Fibroblast of upper back skin (primary cell): ENCODE measurements at places on chromosomes 4 and X.

DNA sequence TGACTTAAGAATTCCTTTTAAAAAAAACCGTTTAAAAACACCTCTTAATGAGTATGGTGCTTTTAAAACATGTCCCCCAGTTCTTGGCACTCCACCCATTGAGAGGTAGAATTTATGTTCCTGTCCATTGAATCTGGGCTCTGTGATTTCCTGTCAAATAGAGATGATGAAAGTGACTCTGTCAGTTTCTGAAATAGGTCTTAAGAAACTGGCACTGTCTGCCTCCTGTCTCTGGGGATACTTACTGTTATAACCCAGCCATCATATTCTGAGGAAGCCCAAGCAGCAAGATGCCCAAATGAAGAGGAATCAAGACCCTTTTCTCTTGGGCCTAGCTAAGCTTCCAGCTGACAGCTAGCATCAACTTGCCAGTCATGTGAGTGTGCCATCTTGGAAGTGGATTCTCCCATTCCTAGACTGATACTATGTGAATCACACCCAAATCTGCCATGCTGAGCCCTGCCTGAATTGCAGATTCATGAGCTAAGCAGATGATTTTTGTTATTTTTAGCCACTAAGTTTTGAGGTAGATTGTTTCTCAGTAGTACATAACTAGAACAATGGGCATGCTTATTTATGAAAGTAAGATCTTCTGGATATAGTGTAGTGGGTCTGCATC is 22.8 kb downstream of the C4orf54 start:
- no peak for DNase-seq

DNA sequence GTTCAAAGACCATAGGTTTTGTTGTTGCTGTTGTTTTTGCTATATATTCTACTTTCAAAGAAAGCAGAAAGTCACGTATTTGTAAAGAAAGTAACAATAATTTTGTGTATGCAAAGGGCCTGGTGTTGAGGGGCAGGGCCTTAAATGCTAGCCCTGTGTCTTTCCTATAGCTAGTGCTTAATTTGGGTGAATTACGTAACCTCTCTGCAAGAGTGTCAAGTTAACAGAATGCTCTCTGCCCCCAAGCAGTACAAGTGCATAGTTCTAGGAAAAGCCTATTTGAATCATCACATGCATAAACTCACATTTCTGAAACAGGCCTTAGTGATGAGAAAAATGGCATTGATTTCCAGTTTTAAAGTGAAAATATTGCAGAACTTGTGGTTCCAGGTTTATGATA is 663.6 kb downstream of the STIM2 start:
- DNase-seq = no peak

- DNase-seq = no peak
Measured at GRCh38 chr4:11966782-11967181, 538.1 kb upstream of the HS3ST1 start.

DNA sequence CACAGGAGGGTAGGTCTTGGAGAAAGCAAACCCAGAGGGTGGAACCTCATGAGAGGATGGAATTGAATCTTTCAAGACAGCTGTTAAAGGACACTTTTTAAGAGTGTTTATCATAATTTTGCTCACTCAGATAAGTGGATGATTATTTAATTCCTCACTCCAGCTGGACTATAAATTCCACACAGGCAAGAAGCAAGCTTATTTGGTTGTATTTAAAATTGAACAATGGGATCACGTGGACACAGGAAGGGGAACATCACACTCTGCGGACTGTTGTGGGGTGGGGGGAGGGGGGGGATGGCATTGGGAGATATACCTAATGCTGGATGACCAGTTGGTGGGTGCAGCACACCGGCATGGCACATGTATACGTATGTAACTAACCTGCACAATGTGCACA is 116.3 kb downstream of the DHRSX start:
- no peak for DNase-seq

DNA sequence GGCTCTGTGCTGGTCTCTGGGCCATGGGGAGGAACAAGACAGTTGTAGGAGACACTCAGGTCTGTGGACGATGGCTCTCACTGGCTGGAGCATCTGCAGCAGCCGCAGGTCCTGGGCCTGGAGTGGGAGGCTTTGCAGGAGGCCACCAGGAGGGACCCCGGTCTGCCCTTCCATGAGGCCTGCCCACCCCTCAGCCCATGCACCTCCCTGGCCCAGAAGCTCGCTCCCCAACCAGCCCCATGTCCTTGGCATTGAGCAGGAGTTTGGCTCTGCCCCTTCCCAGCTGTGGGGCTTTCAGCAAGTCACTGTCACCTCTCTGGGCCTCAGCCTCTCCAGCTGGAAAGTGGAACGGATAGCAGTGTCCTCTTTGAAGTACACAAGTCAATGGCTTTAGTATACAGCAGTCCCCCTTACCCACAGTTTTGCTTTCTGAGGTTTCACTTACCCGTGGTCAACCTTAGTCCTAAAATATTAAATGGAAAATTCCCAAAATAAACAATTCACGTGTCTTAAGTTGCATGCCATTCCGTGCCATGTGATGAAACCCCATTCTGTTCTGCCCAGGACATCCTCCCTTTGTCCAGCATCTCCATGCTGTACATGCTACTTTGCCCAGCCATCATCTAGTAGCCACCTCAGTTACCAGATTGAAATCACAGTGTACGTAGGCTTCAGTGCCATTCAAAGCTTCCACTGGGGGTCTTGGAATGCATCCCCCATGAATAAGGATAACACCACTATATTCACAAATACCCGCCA is 104.0 kb downstream of the CPZ start:
- no peak for DNase-seq

- no peak for DNase-seq
Measured at GRCh38 chr4:109559625-109559982, 442 bp upstream of the MCUB start.

DNA sequence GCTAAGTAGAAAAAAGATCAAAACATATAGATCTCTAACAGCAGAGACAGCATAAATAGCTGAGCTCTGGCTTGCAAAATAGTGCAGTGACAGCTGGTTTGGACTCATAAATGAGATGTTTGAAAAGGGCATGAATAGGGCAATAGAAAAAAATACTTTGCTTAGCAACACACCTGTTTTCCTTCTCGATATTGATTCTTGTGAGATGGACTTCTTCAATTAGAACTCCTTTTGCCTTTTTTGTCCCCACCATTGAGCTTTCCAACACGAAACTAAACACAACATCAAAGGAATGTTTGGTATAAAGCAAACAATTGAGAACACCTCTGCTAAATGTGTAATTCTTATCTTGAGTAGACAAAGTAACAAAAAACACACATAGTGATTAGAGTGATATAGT is 726.3 kb downstream of the RAPGEF2 start:
- DNase-seq = no peak

GRCh38 chr4:145716661-145717200 is 36.8 kb downstream of the C4orf51 start:
- DNase-seq = no peak

DNA sequence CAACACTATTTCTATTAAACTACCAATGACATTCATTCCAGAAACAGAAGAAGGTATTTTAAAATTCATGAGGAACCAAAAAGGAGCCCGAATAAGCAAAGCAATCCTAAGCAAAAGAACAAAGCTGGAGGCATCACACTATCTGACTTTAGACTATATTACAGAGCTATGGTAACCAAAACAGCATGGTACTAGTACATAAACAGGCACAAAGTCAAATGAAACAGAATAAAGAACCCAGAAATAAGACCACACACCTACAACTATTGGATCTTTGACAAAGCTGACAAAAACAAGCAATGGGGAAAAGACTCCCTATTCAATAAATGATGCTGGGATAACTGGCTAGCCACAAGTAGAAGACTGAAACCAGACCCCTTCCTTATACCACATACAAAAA is 122.3 kb downstream of the ITIH6 start:
- no peak for DNase-seq

GRCh38 chr4:169342906-169343564 is 72.3 kb upstream of the SH3RF1 start:
- DNase-seq = peak; percentile 21

DNA sequence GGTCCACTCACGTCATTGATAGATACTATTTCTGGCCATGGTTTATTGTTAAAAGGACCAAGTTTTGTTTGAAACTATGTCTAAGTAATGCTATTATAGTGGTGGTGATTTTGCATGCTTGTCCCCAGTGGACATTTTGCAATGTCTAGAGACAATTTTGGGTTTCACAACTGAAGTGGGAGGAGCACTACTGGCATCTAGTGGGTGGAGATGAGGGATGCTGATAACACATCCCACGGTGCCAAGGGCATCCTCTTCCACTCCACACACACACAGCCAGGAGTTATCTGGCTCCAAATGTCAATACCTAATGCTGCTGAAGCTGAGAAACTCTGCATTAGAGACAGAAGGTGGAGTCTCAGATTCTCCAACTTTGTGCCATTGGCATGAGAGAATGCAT is 131.2 kb downstream of the FRMPD4 start:
- DNase-seq = no peak

GRCh38 chrX:74230094-74230493 is 73.9 kb upstream of the ZCCHC13 start:
- no peak for DNase-seq

DNA sequence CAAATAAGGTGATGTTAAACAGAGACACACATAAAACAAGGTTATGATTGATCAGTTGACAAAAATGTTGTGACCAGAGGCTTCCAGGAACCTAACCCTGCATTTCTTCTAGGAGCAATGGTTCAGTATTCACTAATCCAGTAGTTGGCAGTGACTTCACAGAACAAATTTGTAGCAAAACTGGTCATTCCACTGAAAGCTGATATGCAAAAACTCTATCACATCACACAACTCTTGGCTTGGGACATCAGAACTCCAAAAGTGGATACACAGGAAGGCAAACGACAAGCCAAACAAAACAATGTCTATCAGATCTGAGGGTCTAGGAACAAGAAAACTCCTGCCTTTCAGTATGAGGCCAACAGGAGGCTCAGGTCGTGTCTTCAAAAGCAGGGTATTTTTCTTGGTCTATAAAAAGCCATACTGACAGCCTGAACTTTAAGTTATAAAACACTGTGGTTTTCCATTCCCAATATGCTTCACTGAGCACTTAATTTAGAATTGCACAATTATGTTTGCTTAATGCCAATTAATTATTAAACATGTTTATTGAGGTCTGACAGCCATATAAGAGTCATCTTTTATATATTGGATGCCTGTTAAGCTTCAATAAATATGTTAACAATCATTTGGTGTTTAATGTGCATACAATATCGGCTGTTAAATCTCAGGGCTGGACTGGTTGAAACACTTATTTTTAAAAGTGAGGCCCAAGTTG is 45.6 kb downstream of the SOD3 start:
- no peak for DNase-seq

GRCh38 chr4:61549336-61549735 is 349.2 kb downstream of the ADGRL3 start:
- peak; percentile 26 for DNase-seq

DNA sequence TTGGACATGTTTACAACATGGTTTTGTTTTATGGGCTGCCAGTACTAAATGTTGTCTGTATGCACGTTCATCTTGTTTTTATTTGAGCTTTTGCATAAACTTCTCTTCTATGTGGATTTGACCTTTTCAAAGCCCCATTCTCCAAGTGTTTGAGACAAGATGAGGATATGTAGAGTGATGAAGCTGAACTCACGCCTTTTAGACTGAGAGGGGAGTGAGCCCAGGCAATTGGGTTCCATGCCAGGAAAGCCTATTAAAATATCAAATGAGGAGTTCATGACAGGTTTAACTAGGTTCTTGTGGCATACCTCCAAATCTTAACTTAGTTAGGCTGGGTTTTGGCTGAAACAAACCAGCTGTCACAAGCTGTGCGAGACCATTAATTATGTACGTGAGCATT is 170.4 kb upstream of the LDB2 start:
- peak; percentile 42 for DNase-seq

DNA sequence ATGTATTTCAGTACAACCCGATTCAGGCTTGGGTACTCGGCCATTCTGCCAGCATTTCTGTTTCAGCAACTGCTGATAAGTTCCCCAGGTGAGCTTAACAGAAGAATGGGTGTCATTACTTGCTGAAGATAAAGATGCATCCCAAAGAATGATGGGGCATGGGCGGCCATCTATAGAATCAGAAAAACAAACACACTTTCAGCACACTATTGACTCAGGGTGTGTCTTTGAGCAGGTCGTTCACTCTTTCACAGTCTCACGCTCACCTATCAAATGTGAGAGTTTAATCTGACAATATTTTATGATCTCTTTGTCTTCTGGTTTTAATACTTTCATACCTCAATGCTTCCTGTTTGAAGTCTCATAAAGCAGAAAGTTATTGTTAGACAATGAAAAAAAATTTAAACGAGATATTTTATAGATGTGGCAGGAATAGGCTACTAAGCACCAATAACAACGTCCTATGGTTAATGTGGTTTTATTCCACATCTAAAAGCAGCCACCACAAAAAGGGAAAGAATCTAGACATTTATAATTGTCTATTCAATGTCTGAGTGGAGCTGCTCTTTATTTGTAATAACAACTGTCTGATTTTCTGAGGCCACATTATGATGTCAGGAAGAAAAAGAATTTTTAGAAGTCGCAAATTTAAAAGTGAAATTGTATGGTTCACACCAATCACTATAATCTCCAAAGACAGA is 17.0 kb downstream of the GASK1B start:
- DNase-seq = peak; percentile 41

DNA sequence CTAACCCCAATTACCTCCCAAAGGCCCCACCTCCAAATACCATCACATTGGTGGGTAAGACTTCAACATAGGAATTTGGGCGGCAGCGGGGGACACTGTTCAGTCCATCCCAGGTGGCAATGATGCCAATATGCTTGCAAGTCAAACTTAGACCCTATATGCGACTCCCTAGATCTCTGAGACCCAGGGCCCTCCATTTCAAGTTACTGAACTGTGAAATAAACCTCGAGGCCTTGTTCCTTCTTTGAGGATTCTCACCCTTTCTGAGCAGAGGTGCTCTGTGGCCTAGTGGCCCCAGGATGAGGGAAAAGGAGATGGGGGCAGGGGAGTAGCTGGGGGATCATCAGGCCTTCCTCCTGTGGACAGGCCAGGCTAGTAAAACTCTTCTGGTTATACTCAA is 44.7 kb downstream of the CNGA2 start:
- no peak for DNase-seq

GRCh38 chr4:177384856-177385397 is 57.3 kb downstream of the AGA start:
- no peak for DNase-seq

- DNase-seq = peak; percentile 49
Measured at GRCh38 chr4:148021686-148022085, 289.8 kb downstream of the ARHGAP10 start.

DNA sequence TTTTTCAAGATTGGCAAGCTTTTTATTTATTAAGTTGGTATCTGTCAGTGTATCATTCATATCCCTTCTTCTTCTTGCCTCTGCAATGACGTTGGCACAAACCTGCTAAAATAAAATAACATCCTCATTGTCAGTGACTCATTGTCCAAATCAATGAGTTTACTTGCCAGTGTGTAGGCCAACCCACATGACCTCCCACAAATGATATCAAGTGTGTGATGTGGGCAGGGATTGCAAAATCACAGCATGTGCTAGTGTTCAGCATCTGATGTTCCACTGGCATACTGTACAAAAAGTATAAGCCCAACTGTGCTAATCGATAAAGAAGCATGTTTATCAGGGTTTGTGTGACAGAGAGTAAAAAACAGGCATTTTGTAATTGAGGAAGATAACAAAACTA is 25.5 kb downstream of the GPAT3 start:
- peak; percentile 31 for DNase-seq
